Activated gamma-delta T cell treated with anti-CD3 and anti-CD28 coated beads, Interleukin-2, amount 50 U/mL, for 16 hours (primary cell): ENCODE measurements at places on chromosomes 2 and 18.

DNA sequence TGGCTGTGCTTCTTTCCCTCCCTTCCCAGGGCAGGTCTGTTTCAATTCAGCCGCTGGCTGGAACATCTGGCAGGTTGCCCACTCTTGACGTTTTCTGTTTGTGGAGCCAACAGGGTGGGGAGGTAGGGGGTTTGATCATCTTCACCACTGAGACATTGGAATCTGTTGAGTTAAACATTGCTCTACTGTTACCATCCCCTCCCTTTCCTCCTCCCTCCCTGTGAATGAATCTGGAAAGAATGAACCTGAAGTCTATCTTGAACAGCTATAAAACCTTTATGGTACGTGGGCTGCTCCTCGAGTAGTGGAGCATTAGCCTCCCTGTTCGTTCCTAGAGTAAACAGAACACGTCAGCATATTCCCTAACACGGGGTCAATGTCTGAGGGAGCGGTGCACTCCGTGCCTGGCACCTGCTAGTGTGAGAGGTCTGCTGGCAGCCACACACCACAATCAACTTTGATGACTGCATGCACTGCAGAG lies 249.9 kb upstream of the RBBP8 start:
- DNase-seq = no peak

GRCh38 chr2:7835693-7836680 lies 845.9 kb upstream of the ID2 start:
- DNase-seq = no peak

GRCh38 chr2:18987592-18988073 lies 370.8 kb downstream of the OSR1 start:
- no peak for DNase-seq

GRCh38 chr2:69798909-69799526 lies 30.4 kb upstream of the GMCL1 start:
- DNase-seq = no peak

GRCh38 chr2:19580264-19580663 lies 221.8 kb upstream of the OSR1 start:
- no peak for DNase-seq

- no peak for DNase-seq
Observed at GRCh38 chr18:22045221-22045918, 124.0 kb upstream of the GATA6 start.

DNA sequence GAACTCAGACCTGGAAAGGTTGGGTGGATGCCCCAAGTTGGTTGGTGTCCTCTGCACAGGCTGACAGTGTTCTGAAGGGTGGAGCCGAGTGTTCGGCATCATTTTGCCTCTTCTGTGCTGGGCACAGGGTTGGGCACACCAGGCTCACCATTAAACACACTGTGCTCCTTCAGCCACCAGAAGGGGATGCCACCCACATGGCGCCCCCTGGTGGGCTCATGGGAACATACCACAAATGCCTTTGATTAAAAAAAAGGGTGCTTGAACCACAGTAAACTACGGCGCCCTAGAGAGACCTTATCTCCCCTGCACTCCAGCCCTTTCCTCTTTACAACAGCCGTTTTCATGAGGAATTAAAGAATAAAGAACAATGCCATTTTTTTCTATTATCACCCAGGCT lies 89.4 kb downstream of the CELF4 start:
- no peak for DNase-seq

DNA sequence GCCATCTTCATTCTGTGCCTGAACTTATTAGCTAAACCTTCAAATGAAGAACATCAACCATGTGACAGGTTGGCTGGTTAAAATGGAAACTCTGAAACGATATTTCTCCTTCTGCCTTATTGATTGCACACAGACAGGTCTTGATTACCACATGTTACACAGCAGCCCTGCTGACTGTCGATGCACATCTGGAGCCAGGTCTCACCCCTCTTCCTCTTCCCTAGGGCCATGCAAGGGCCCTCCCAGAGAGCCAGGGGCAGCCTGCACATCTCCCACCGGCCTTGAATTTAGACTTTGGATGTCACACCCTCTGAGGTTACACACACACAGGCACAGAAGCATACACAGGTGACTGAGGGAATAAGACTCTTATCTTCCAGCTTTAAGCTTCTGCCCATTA lies 45.1 kb downstream of the TMEM178A start:
- no peak for DNase-seq

- no peak for DNase-seq
Observed at GRCh38 chr2:37649518-37649917, 21.9 kb downstream of the CDC42EP3 start.

DNA sequence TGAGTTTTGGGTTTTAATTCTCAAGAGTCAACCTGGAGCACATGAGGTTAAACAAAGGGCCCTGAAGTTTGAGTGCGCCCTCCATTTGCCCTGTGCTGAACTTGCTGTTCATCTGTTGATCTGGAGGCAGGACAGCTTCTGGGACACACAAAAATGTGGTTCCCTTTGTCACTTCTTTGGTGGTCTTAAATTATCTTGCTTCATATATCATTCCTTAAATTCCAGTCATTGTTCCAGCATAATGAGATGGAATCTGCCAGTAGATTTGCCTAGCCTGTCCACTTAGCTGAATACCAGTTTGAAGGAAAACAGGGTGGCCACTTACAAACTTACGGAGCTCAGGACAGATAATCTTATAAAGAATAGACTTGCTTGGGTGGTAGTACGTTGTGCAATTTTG lies 916 bp downstream of the CETN1 start:
- no peak for DNase-seq

DNA sequence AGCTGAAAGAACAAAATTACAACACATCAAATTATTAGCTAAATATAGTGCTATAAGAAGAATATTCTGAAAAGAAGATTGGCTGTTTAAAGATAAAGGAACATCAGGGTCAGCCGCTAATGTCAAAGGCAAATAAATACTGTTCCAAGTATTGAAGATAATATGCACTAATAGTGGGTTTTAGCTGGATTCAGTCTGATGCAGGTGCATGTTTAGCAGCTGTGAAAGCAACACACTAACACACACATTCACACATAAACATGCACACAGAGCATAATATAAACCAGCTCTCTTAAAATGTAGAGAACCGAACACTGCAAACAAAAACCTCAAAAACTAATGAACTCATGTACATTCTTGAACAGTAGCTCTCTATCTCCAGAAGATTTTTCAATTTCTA lies 634.6 kb downstream of the ERBB4 start:
- no peak for DNase-seq

DNA sequence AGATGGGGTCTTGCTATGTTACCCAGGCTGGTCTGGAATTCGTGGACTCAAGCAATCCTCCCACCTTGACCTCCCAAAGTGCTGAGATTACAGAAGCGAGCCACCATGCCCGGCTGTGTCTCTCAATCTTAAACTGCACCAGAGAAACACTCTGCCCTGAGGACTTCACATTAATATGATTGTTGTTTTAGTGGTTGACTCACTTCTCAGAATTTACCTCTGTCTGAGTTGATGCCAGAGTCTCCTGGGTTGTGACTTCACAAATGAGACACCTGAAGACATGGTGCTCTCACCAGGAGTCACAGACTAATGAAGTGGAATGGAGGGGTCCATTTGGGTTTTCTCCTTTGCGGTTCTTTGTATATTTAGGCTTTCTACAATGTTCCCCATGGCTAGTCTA lies 61.0 kb upstream of the TGIF1 start:
- DNase-seq = no peak

DNA sequence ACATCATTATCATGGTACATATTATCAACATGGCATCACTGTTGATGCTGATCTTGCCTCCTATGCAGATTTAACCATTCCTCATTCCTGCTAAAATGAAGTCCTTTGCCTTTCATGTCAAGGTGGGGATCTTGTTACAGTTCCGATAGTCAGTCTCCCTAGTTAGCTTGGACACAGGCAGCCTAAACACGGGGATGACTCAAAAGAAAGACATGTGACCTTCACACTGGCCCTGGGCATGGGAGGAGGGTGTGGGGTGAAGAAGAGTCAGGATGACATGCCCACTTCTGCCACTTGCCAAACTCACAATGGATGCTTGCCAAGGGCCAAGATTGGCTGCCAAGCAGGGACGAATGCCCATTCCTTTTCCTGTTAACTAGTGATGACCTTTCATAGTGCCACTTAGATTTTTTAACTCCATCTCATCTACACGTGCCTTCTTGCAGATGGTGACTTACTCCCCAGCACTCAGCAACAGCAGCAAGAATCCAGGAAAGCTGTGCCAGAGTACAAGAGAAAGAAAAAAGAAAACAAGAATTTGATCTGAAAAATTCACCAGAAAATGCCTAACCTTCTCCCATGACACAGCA lies 13.9 kb upstream of the SLC1A4 start:
- DNase-seq = no peak

DNA sequence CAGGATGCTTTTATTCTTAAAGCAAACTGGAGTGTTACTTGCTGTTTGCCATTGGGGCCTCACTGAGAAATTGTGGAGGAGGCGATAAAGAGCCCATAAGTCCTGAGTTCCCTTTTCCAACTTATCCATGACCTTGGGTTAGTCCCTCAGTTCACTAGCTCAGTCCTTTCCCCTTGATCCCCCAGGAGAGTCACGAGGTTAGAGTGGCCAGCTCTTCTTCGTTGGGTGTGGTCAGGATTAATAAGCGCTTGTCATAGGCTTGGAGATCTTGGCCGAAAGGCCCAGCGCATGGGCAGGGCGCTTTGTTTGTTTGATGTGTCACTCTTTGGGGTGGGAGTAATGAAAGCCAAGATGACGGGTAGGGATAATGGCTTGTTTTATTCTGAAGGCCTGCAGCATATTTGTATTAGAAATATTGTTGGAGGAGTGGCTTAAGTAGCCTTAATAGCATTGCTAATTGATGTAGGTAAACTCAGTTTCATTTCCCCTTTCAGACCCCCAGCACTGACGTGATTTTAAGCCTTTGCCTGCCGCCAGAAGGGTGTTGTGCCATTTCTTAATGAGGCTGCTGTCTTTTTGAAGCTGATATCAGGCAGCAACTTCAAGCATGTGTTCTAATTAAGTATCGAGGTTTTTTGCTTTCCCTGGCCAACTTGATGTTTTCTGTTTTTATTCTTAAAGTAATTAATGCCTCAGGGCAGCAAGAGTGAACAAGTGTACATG lies 15.7 kb downstream of the GRHL1 start:
- DNase-seq = no peak

GRCh38 chr18:42068030-42068429 lies 113.0 kb downstream of the PIK3C3 start:
- no peak for DNase-seq

- DNase-seq = no peak
Observed at GRCh38 chr2:233076749-233077148, 16.6 kb downstream of the INPP5D start.

GRCh38 chr2:238501311-238501710 lies 74.6 kb downstream of the ASB1 start:
- no peak for DNase-seq

DNA sequence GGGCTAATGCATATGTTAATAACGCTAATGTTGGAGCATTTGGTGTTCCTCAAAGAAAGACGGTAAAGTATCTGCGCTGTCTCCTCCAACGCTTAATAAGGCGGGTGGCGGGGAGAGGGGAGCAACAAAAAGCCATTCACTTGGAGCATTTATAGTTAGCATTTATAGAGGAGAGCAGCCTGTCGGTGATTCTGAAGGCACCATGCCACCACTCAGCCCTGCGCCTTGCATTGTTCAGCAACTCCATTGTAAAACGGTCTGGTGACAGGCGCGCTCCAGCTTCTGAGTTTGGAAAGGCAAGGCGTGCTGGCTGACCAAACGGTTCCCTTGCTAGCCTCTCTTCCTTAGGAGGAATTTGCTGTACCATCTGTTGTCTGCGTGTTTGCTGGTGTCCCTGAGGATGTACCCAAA lies 83.9 kb downstream of the LYPD1 start:
- DNase-seq = no peak

- no peak for DNase-seq
Observed at GRCh38 chr2:62205554-62205953, 9.6 kb downstream of the B3GNT2 start.

DNA sequence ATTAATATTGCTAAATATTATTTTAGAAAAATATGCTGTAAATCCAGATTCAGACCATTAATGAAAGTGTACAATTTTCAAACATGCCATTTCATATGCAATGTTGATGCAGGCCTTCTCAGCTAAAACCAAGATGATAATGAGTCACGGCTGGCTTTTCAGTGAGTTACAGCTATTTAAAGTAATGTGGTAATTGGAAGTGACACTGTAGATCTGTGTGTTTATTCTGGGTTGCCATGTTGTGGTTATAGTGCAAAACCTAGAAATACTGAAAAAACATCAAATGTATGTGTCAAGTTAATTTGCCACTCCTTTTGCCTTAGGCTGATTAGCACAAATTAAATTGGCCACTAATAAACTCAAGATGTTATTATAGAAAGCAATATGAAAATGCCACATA lies 506.6 kb downstream of the ERBB4 start:
- no peak for DNase-seq

- DNase-seq = no peak
Observed at GRCh38 chr2:212994976-212995375, 156.4 kb downstream of the IKZF2 start.

GRCh38 chr2:110931648-110932047 lies 189.1 kb upstream of the BCL2L11 start:
- DNase-seq = no peak

DNA sequence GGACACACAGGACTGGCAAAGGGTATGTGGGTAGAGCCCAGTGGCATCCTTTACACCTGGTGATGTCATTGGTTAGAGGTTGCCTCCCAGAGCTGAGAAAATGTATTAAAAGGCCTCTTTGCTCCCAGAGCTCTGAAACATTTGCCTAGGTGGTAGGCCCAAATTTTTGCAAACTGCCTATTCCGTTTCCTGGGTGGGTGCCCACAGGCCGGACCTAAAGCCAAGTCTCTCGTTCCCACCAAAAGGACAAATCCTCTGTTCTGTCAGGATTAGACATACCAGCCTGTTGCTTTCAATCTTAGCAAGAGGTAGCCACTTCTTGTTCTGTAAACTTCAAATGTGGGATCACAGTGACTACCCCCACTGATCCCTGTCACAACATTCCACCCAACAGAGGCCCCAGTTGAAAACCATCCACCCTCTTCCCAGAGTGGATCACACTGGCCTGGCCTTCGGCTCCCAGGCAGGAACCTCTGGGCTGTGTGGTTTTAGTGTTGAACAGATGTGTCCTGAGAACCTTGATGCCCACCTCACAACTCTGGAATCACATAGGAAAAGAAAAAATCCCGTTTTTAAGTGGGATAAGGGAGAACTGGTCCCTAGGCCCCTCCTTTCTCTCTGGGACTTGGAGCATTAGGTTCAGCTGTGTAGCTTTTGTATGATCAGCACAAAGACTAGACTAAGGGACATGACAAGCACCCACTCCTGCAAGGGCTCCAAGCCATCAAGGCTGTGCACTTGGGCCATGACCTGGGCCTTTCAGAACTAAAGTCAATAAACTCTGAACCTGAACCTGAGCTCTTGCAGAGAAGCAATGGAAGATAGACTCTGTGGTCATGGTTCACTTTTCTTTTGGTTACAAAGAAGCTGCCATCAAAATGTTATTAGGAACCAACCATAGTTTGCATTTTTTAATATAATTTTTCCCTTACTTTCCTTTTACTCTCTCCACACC lies 211.3 kb downstream of the CYP26B1 start:
- DNase-seq = no peak

DNA sequence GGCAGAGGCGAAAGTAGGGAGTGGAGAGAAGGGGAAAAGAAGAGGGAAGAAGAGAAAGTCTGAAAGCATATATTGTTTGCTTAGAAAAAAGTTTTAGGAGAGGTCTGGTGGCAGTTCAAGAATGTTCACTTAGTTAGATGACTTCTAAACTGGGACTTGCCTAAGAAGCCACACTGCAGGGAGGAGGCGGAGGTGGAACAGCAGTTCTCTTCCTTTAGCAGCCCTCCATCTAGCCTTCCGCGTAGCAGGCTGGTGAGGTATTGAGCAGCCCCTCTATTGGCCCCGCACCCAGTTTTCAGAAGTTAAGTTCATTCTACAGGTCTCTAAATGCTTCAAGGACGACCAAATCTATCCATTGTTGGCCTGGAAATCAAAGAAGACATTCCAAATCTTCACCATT lies 31.9 kb upstream of the WIPF1 start:
- no peak for DNase-seq
